Kidney (tissue), 22 donors: ENCODE measurements at places on chromosomes 2 and 18. TPM values are rescaled to one million over a fixed set of nuclear protein-coding genes. Genes with fewer than 3 reads are reported as not detected.
A peak's percentile ranks its signal among the peaks of the same experiment; 100 is the strongest.

BMP10 gene
- total RNA-seq: not detected

DNA sequence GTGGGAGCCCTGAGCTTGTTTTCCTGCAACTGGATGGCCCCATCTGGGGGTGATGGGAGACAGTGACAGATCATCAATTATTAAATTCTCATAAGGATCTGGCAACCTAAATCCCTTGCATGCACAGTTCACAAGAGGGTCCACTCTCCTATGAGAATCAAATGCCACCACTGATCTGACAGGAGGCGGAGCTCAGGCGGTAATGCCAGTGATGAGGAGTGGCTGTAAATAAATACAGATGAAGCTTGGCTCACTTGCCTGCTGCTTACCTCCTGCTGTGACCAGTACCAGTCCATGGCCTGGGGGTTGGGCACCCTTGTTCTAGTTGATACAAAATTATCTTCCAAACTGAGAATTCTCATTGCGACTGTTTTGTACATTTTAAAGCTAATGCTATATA lies 258.6 kb downstream of the CTNNA2 start:
- no peak for DNase-seq

GPR55 gene
- 0.69 TPM for total RNA-seq

DNA sequence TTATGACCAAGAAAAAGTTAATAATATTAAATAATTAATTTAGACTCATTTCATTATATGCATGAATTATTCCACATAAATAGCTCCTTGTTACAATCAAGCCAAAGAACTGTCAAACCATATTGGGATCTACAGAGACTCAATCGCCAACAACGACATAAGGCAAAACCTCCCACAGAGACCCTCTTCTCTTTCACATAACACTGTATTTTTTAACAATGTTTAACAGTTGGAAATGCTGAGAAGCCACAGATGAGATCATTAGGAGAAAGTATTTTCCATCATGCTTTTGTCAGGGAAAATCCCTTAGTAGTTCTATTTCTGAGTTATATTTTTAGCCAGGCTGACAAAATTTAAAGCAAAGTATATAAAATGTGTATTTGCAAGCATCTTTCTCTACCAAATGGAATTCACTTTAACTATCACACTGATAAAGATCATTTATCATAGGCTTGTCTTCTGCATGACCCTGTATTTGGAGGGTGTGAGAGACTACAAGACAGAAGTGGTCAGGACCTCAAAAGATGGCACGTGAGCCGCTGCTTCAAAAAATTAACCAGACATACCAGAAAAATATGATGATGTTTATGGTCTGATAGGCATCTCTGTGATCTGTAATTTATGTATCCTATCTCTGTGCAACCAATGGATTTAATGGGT lies 383.8 kb downstream of the NRXN1 start:
- DNase-seq: no peak

GAD1 gene
- 1.1 TPM for total RNA-seq

DNA sequence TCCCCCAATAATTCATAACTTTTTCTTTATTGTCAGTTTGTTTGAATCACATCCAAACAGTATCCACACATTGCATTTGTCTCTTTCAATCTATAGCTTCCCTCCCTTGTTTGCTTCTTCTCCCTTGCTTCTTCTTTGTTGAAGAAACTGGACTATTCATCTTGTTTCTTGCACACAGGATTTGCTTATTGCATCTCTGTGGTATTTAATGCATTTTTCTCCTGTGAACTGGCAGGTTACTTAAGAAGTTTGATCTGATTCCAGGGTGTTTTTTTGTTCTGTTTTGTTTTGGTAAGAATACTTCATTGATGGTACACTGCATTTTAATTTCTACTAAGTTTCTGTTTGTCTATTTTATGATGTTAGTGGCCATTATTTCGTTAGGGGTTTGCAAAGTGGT lies 166.8 kb downstream of the CAMKMT start:
- no peak for DNase-seq

CCDC141 gene
- 3.0 TPM for total RNA-seq

- peak; percentile 81 for DNase-seq
Observed at GRCh38 chr18:54444319-54444914, 86.7 kb downstream of the C18orf54 start.

DNA sequence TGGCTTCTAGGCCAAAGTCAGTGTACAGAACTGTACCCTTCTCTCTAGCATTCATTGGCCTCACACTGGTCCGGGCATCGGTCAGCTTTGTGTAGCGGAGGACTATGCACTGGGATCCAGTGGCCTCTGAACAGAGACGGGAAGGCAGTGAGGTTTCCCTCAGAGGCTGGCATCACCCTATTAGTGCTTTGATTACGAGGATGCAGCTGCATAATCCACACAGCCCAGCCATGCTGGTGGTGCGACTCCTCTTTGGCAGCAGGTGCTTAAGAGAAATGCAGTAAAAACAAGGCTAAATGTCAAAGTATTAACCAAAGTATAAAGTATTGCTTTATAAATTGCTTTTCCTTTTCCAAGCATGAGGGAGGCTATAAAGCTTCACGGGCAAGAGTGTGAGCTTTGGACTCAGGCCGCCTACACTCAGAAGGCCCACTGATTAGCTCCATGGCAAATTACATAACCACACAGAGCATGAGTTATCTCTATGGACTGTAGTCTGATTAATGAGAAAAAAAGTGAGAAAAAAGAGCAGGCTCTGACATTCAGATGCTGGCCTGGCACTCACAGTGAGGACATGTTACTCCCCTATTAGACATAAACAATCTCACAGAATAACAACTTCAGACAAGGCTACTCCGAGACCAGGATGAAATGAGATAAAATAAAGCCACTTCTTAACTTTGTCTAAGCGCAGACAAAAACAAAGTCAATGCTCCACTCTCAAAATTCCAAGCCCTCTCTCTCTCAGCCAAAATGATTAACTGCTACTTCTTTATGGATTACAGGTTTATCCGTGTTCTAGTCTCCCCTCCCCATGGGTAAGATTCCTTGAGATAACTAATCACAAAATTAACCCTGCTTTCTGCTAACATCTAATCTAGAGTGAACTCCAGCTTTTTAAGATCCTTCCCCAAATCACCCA lies 6.4 kb upstream of the CRYGC start:
- no peak for DNase-seq

UPP2 gene
- 0.19 TPM for total RNA-seq

XDH gene
- 3.1 TPM for total RNA-seq

DNA sequence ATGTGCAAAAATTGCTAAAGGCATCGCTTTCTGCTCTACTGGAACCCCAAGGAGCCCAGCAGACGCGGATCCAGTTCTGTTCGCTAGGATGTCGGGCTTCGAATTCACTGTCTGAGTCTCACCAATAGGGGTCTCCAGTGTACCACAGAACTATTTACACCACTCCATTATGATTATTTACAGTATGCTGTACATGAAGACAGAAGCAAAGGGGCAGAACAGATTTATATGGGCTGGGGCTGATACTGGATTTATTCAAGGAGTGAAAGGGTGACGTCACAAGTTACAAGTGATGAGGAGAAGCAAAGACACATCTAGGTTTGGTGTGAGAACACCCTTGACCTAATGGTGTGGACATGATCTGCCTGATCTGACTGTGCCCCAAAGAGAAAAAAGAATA lies 185.3 kb upstream of the ATP5MC3 start:
- DNase-seq: peak; percentile 80

GRCh38 chr2:227720680-227721079 lies 2.9 kb upstream of the SLC19A3 start:
- no peak for DNase-seq

DNA sequence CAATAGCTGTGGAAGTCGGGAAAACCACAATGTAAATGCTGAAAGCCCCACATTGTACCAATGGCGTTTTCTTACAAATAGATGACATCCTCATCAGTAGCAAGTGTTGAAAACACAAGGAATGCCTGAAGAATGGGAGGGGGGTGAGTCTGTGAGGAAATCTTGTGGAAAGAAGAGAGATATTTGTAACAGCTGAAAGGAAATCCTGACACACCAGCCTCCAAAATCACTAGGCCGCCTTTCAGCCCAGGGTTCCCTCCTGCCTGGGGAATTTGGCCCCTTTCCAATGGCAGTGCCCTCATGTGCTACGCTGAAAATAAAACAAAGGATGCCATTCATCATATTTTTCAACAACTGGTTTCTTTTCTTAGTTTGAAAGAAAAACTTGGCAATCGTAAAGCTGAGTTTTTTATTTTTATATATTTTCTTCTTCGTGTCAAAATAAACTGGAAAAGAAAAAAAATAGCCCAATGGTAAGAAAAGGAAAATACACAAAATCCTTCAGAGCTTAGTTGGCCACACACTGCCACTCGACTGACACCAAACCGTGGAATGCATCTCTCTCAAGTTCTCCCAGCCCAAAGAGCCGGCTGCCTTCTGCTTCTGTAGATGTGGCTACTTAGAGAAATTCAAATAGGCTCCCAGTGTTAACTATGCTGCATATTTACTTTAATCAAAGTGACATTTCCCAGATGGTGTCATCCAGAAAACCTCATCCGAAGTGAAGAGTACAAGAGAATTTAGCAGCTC lies 52.0 kb downstream of the FTCDNL1 start:
- DNase-seq: no peak

- DNase-seq: no peak
Observed at GRCh38 chr2:37039580-37039979, 44.6 kb downstream of the HEATR5B start.

CMPK2 gene
- total RNA-seq: 4.5 TPM

CD207 gene
- total RNA-seq: 0.66 TPM

DNA sequence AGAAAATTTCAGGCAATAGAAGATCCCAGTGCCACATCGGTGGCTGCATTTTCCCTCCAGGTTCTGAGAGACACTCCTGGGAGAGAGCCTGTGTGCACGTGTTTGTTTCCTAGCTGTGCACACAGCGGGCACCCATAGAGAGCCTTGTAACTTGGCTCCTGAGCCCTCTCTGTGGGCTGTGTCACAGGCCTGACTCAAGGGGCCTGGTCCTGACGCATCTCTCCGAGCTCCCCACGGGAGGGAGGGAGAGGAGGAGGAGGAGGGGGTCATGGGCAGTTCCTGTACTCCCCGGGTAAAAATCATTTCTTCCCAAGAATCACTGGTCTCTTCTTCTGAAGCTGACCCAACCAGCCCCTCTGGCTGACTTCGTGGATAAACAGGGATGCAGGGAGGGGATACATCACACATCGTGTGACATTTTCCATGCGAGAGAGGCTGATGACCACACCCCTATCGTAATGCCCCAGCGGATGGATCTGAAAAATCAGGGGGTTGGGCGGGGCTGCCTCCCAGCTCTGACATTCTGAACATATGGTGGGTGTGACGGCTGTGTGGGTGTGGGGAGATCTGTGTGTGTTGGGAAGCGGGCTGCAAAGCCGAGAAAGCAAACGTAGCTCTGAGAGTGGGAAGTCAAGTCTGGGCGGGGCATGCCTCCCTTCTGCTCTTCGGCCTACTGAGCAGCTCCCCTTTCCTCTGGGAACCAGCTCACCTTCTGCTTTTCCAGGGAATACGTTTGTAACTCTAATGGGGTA lies 308.3 kb upstream of the HS6ST1 start:
- no peak for DNase-seq

DNA sequence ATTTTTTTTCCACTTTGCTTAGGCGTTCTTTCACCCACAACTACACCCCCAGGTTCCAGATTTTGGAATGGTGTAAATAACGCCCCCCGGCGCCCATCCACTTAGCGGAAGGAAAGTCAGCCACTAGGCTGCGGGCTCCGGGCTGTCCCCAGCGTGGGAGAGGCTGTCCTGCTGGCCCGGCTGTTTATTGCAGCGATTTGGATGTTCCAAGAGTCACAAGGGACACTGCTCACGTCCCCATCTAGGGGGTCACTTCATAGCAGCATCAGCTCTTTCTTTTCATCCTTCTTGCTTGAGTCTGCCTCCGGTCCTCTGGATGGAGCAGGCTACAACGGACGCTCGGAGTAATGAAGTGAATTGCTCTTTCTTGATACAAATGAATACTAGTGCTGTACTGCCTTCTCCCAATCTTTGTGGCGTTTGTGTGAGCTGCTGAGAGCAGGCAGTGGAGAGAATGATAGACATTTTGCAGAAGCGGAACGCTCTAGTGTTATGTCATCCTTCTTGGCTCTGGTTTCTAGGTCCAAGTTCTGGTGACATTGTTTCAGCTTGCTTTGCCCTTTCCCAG lies 50.7 kb upstream of the PAIP2B start:
- DNase-seq: peak; percentile 69

DNA sequence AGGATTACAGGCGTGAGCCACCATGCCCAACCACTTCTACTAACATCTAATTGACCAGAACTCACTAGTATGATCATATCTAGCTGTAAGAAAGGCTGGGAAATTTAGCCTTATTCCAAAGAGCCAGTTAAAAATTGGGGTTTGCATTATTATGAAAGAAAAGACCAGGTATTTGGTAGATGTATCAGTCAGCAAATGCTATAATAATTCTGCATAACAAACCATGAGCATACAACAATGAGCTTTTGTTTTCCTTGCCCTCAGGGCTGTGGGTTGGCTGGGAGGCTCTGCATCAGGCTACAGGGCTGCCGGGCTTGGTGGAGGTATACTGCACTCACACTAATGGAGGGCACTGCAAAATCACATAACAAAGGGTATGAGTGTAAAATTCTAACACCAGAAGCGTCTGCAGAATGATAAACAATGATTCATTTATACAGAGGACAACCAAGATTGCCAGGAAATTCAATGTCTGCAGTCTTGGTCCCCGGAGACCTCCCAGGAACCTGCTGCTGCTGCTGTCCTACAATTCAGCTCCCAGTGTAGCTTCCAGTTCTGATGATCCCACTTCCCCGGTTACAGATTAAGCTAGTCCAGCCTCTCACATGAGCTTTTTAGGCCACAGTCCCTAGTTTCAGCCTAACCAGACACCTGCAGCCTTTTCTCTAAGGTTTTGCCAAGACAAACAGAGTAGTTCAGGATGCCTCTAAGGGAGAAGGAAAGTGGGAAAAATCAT lies 32.2 kb upstream of the ST3GAL5 start:
- no peak for DNase-seq

DNA sequence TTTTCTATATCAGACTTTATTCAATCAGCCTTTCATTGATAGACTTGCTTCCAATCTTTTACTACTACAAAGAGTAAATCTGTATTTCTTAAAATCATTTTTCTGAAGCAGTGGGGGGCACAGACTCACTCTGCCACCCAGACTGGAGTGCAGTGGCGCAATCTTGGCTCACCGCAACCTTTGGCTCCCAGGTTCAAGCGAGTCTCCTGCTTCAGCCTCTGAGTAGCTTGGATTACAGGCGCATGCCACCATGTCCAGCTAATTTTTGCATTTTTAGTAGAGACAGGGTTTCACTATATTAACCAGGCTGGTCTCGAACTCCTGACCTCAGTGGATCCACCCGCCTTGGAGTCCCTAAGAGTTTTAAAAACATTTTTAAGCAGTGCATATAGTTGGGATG lies 270.6 kb upstream of the REG3G start:
- no peak for DNase-seq

KCNG2 gene
- total RNA-seq: 0.76 TPM

ANKRD62 gene
- not detected for total RNA-seq

DNA sequence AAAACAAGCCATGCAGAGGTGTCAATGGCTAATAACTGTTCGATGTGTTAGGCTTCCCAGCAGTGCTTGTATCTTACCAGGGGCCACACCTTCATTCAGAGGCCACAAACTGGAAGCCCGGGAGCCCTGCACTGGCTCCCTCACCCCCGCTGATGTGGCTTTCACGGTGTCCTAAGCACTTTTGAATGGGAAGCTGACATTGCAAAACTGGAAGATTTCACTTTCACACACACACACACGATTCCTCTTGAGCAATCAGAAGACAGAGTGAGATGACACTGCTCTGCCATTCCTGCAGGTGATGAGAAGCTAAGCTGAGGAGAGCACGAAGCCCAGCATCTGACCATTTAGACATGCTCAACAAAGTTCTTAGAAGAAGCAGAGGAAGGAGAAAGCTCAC lies 8.6 kb upstream of the ZNF407 start:
- DNase-seq: no peak

GRCh38 chr2:15919716-15920434 lies 20.5 kb upstream of the MYCN start:
- no peak for DNase-seq
